ENCODE measurements at places on chromosomes 6 and 20.

DNA sequence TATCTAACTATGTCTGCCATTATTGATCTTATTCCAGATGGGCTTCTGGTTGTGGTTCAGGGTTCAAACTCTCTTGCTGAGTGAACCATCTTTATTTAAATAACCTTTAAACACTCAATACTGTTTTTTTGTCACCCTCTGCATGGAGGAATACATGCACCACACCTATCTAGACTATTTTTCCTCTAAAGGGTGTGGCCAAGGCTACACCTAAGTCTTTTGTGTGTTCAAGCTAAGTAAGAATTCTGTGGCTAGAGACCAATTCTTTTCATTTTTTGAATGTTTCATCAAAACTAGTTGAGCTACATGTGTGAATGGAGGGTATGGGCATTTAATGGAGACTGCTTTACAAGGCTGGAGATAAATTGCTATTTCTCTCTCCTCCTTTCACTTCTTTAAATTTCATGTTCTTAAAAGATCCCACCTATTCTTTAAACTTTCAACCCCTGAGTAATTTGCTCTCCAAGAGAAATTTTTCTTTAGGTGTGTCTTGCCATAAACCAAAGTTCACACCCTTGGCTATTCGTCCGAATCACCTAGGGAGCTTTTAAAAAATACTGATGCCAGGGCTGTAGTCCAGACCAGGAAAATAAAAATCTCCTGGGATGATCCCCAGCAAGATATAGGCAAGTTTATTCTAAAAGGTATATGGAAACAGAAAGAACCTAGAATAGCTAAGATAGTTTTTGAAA lies 24.8 kb upstream of the MBOAT1 start:
- ATAC-seq = no peak

DNA sequence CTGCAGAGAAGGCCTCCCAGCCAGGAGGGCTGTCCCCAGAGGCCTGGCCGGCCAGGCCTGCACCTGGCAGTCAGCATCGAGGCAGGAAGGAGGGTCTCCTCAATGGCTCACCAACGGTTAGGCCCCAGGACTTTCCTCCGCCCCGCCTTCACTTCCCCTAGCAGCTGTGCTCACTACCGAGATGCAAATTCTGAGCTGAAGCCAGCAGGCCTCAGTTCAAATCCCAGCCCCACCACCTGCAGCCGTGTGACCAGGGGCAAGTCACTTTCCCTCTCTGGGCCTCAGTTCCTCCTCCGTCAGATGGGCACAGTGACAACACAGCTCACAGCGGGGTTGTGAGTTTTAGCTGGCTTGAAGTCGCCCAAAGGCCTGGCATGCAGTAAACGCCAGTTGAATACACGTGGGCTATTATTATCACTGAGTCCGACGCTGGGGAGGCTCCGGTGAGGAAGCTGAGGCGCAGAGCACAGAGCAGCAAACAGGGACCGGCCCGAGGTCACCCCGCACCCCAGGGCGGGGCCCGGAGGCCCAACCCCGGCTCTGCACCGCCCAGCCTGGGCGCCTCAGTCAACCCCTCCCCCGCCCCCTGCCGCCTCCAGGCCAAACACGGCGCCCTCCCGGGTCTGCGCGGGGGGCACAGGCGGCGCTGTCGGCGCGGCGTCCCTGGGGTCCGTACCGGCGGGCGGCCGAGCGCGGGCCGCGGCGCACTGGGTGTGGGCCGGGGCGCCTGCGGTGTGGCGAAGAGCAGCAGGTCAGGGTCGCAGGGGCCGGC lies 671 bp downstream of the E2F1 start:
- peak; percentile 55 for ATAC-seq

- no peak for ATAC-seq
Observed at GRCh38 chr6:16007146-16007545, 121.7 kb upstream of the MYLIP start.

DNA sequence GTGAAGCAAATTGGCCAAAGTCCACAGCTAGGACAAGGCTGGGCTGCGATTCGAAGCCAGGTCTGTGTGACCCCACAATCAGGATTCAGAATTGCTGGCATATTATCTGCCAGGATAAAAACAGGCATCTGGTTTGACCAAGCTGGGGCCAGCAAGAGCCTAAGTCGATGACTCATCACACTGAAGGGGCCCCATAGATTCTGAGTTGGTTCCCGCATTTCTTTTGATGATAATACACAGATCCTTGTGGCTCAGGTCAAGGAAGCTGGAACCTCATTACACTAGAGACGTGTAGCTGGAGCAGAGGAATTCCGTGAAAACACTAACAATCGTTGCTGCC lies 6.5 kb downstream of the KCNB1 start:
- ATAC-seq = no peak

- ATAC-seq = peak; percentile 41
Observed at GRCh38 chr6:170135821-170136471, 154.9 kb downstream of the DLL1 start.

DNA sequence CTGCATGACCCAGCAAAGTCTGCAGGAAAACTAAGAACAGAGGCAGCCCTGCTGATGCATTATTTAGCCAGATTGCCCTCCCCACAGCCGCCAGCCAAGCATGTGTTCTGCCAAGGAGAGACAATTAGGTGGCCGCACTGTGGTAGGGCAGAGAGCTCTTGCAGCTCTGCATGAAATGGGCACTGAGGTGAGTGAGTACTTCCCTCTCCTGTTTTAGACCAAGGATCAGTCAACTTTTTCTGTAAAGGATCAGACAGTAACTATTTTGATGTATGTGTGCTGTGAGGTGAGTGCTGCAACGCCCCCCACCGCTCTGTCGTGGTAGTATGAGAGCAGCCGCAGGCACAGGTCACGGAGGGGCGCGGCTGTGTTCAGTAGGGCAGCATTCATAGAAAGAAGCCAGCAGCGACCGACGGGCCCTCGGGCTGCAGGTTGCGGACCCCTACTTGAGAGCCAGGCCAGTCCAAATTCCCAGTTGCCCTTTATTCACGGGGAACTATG lies 23.8 kb upstream of the FAM50B start:
- ATAC-seq = no peak

GRCh38 chr20:61577065-61577464 lies 325.0 kb downstream of the CDH4 start:
- no peak for ATAC-seq

All from stimulated activated memory B cell treated with anti-CD40 and anti-IgM and Interleukin-4, amounts not matched to agents 10 μg/mL and 1 μg/mL and 100 μg/mL, for 72 hours (primary cell).